Foreskin keratinocyte (primary cell): ENCODE measurements at places on chromosomes 5 and 9. TPM values are rescaled to one million over a fixed set of nuclear protein-coding genes. Genes with fewer than 3 reads are reported as not detected.

DND1 gene
- total RNA-seq, result 0.35 and 0.44 TPM in 2 replicates

FOXD4L5 gene
- total RNA-seq, result 0.03 and 0.07 TPM in 2 replicates

GRXCR2 gene
- total RNA-seq, result not detected in 2 replicates

PRSS3 gene
- 89.9 and 199 TPM in 2 replicates for total RNA-seq

TNC gene
- total RNA-seq, result 12.7 and 49.3 TPM in 2 replicates

- DNase-seq, result no peak
These were observed 98.0 kb upstream of the SARDH start for GRCh38 chr9:133836001-133836758.

DNA sequence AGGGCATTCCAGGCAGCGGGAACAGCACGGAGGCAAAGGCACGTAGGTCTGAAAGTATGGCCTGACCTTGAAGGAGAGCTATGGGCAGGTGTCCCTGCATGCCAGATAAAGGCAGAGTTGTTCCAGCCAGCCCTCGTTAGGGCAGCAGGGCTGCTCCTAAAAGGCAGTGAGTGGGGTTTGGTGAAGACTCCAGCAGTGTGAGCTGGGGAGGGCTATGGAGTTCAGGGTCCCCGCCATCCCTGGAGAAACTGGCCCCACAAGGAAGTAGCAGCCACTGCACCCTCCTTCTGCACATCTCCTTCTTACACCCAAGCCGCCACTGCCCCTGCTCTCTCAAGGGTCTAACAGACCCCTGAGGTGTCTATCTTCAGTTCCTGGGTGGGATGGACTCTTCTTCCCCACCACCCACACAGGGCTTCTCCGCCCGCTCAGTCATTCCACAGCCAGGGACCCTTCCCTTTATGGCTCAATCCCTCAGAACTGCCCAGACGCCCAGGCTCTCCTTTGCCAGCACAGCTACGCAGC is 1.4 kb downstream of the AKNA start:
- DNase-seq, result no peak

- DNase-seq, result no peak
These were observed 930 bp downstream of the PRLR start for GRCh38 chr5:35229076-35230037.

DNA sequence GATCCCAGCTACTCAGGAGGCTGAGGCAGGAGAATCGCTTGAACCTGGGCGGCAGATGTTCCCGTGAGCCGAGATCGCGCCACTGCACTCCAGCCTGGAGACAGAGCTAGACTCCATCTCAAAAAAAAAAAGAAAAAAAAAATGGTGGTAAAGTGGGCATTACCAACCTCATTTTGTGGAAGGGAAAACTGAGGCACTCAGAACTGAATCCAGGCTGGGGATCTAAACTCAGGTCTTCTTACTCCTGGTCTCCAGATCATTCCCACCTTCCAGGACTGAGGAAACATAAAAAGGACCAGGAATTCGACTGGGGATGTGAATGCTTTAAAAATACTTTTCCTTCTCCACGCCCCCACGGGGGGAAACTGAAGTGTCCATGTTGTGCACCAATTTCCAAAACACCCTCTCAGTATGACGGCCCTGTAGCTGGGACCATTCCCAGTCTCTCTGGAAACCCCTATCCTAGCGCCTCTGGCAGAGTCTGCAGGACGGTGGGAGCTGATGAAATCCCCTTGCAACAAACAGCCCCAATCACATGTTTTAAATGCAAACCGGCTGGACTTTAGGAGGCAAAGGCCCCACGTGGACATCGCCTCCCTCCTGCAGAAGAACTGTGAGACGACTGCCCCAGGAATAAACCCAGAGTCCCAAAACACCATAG is 8.9 kb upstream of the AKNA start:
- DNase-seq, result no peak

DNA sequence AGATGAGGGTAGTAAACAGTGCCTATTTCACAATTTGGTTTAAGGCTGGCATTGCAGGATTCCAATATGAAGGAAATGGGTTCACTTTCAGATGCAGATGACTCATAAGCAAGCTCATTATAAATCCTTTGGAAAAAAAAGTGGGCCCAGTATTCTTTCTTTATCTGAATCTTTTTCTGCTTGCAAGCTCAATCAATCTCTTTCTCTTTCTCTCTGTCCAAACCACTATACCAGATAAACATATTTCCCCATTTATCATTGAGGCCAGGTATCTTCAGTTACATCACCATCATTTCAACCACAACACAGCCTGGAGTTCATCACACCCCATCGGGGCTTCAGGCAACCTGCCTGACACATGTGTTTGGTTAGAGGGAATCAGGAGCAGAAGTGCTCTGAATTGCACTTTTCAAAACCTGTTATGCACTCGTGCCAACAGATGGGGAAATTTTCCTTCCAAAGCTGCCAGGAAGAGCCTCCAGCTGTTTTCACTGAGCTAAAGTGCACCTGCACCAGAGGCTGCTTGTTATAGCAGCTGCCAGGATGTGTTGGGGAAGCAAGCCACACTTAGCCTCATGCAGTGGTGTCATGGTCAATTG is 30.0 kb upstream of the MAMDC2 start:
- peak; percentile 70 for DNase-seq

DNA sequence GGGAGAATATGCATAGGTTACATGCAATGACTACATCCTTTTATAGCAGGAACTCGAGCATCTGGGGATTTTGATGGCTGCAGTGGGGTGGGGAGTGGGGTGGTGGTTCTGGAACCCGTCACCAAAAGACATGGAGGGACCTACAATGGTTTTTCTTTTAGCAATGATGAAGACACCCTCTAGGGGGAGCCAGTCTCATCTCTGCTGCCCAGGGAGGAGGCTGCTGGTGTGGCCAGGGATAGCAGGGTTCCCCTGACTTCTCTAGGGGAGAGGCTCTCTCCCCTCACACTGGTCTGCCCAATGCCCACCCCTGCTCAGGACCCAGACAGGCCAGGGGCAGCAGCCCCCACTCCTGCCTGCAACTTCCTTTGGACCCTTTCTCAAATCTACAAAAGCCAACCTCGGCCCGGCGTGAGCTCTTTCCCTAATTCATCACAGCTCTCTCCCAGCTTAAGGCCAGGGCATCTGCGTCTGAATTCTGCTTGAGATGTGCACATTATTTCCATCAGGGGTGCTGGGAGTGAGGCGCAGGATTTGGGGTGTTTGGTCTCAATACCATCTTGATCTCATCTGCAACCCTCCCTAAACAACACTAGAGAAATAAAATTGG is 73.6 kb upstream of the RETREG1 start:
- DNase-seq, result no peak
